ENCODE measurements at places on chromosomes 5 and 9.

DNA sequence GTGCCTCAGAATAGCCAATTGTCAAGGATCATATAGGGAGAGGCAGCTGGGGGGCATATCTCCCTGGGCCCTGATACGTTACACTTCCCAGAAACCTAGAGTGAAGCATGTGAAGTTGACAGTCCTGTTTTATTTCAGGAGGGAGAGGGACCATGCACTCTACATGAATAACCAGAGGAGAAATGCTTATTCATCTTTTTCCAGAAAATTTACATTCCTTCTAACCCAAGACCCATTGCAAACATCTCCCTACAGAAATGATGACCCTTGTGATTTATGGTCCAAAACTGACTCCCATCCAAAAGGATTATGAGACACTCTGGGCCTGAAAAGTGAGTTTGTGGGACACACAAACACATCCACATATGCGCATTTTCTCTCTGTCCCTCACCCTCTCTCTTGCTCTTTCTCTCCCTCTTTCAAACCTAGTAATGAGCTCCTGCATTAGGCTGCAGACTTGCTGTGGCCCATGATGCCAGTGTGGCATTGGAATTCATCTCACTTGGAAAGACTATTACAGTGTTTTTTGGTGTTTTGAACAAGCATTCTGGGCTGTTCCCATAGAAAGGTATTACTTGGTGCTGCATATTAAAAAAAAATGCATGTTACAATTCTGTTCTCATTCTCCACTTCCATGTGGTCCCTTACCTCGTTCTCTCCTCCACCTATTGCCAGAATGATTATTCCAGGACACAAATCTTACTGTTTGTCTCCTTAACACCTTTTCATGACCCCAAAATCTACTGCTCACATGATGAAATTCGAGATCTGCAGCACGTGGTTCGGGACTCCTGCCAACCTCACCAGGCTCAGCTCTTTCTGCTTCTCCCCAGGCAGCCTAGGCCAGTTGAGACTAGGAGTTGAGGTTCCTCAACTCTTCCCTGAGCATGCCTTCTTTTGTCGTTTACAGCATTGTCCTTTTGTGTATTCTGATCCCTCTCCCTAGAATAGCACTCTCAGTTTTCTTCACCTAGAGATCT, 451.3 kb upstream of the KLF4 start:
- DNase-seq = no peak

GRCh38 chr9:135728436-135729110, 26.6 kb downstream of the KCNT1 start:
- no peak for DNase-seq

DNA sequence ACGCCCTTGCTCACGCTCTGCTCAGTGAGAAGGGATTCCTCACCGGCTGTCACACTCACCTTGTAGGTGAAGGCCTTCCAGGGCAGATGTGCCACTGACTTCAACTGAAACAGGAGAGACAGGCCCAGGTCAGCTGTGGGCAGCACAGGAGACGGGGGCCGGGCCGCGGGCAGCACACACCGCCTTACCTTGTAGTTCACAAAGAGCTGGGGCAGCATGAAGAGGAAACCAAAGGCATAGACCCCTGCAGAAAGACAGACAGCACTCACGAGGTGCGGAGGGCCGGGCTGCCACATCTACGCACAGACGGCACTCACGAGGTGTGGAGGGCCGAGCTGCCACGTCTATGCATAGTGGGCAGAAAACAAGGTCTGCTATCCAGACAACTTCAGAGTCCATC, 23.3 kb downstream of the CLPTM1L start:
- no peak for DNase-seq

- DNase-seq = no peak
These were observed 1118.1 kb downstream of the TAF11L14 start for GRCh38 chr5:18752317-18752716.

DNA sequence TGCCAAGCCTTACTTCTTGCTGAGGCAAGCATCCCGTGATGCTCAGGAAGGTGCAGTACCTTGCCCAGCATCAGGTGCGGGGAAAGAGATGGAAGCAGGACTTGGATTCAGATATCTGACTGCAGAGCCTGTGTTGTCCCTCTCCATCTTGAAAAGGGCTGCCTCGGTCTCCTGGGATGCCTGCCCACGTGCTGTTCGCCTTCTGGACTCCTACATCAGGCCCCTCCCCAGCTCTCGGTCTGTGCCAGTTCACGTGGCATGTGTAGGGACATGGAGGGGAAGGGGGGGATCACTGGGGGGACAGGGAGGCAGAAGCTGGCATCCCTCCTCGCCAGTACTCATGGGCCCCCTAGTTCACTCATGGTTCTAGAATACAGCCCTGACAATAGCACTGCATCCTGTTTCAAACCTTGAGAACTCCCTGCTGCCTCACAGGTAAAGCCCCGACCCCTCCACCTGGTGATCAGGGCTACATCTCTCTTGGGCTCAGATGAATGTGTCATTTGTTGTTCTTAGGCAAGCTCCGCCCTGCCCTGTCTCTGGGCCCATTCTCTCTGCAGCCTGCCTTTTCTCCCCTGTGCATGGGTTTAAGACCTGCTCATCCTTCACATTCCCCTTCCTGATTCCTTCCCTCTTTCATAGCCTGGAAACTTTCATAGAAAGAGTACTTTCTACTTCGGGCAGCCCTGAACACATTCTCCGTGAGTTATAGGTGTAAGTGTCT, 38.9 kb upstream of the SLC25A51 start:
- no peak for DNase-seq

DNA sequence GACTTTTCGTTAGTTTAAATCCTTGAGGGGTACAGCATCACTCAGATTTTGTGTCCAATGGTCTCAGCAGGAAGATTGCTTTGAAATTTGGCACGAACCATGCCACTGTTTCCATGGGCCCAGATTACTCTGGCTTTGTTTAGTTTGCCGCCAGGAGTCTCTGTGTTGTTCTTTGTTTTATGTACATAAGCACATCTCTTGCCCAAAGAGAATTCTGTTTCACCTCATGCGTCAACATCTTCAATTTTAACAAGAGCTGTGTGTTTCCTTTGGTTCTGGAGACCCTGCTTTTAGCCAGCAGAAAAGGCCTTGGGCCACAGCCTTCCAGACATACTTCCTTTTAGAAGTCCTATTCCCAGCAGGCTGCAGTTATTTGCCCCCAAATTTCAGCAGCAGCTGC, 62.4 kb downstream of the TNPO1 start:
- DNase-seq = no peak

- peak; percentile 84 for DNase-seq
These were observed 43.9 kb upstream of the PRRC2B start for GRCh38 chr9:131349881-131350563.

DNA sequence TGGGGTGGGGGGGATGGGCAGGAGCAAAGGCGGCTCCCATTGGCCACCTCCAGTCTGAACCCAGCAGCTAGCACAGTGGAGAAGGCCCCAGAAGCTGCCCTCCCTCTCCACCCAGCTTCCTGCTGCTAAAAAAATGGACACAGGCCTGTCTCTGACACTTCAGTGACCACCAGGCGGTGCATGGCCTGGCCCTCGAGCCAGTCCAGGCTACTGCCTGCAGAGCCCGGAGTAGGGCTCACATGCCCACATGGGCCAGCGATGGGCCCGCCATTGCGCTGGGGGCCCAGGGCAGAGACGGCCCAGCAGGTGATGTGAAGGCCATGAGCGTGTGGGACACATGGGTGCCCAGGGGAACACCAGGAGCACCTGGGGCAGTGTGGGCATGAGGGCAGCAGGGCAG, 52.1 kb upstream of the NOTCH1 start:
- no peak for DNase-seq

DNA sequence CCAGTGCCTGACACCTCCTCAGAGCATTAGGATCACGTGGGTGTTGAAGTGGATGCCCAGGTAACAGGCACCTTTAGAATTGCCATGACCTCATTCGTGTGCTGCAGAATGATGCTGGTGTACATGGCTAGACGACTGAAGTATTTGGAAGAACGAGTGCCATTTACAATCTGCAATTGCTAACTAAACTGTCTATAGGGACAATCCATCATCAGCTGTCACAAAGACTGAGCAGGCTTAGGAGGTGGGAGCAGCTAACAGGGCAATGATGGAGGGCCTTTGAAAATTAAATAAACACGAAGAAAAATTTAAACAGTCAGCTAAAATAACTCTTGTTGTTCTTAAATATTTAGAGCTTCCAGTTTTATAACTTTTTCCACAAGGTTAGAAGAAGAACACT, 375.8 kb downstream of the GADD45G start:
- no peak for DNase-seq

GRCh38 chr5:59139695-59140094, 556.8 kb downstream of the RAB3C start:
- DNase-seq = no peak

DNA sequence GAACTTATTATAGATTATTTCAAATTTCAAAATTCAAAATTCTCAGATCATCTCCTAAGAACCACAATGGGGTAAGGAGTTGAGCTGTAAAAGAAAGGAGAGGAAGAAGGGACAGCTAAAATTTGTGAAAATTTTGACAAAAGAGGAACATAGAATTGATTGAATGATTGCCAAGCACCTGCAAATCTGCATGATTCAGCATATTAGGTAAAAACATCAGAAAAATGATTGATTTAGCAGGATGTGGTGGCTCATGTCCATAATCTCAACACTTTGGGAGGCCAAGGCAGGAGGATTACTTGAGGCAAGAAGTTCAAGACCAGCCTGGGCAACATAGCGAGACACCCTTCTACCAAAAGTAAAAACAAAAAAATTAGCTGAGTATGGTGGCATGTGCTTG, 14.3 kb downstream of the TMEM161B start:
- no peak for DNase-seq

GRCh38 chr9:109319626-109320241, 1.1 kb downstream of the EPB41L4B start:
- no peak for DNase-seq

DNA sequence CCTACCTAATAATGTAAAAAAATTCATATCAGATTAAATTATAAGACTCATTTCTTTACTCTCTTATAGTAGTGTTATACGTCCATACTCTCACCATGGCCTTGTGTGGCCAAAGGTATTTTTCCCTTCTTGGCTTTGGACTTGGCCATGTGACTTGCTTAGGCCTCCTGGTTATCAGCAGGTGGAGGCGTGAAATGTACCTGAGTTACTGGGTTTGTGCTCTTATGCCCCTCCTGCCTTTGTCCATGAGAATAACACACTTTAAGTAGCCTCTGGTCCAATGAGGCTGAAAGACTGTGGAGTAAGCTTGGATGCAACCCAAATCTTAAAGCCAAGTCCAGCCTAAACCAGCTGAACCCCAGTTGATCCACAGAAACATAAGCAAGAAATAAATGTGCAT, 68.7 kb downstream of the RETREG1 start:
- no peak for DNase-seq

GRCh38 chr9:18349530-18349929, 124.4 kb upstream of the ADAMTSL1 start:
- DNase-seq = no peak

DNA sequence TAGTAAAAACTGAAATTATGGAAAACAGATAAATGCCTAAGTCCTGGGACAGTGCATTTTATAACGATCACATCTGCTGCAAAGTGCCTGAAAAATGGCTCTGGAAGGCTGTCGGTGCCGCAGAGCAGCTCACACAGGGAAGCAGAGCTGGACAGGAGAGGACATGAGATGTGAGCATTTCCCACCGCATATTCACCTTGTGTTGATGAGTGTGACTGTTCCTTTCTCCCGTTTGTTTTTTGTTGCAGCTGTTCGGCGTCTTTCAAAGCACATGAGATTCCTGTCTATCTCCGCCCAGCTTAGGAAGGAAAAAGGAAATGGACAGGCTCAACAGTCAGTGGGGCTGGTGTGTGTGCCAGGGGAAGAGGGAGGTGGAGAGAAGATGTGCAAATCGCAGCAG, 164.9 kb upstream of the SEMA6A start:
- DNase-seq = no peak

DNA sequence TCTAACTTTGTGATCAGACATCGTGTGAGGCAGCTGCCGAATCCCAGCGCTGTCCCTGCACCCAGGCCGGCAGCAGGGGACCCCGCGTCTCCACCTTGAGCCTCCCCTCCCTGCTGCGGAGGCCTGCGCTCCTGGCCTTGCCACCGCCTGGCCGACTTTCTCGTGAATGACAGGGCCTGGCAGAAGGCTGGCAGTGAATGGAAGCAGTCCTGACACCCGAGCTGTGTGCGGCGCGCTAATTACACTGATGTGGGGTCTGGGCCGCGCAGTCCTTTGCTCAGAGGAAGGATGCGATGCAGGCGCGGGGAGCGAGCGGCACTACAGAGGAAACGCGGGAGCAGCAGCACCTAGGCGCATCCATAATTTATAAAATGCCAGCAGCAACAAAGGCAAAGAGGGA, 40.3 kb downstream of the POU4F3 start:
- DNase-seq = no peak

- no peak for DNase-seq
These were observed 704 bp upstream of the IL33 start for GRCh38 chr9:6214903-6215302.

GRCh38 chr9:77386187-77386586, 208.9 kb downstream of the VPS13A start:
- DNase-seq = no peak

DNA sequence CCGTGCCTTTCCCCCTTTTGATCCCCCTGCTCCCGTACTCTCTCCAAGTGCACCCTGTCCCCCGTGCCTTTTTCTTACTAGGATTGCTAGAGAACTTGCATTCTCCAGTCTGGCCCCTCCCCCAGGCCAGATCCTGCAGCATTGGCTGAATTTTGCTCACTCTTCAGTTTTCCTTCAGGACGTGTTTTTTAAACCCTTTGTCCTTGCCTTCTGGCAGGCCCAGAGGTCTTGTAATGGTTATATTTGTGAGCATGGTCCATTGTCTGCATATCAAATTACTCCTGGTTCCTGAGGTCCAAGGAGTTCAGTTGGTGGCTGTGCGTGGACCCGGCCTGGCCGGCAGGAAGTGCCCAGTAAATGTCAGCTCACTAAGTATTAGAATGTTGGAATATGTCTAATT, 606 bp downstream of the TBC1D13 start:
- no peak for DNase-seq

DNA sequence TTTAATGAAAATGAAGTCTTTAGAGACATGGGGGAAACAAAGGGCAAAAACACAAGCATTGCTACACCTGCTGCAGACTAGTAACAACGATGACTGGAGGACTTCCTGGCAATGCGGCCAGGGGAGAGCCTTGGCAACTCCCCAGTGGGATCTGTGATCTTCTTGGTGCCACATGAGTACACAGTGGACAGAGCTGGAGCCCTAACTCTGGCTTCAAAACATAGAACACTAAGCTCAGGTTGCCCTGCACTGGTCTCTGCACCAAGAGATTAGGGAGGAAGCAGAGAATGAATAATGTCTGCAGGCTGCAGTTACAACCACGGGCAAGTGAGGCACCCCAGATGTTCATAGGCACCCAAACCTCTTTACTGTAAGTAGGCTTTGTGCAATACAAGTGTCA, 91.1 kb downstream of the MRPS27 start:
- DNase-seq = no peak

GRCh38 chr9:133389025-133389557, 12.9 kb downstream of the STKLD1 start:
- DNase-seq = no peak

DNA sequence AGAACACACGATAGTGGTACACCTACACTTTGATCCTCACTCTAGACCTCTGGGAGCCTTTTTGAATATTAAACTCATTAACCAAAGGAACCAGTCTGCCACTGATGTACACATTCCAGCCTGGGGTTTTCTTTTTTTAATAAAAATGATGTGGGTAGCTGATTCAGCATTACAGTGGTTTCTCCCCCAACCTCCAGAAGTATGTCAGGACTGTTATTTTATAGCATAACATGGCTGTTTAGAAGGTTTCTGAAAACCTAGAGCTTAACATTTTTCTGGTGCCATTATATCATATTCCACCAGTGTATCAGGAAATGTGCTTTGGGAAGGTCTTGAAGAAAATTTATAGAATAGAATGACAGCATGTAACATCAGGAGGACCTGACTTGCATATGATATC, 540.9 kb upstream of the WWC1 start:
- no peak for DNase-seq

GRCh38 chr9:974996-975739, 1.3 kb upstream of the DMRT3 start:
- no peak for DNase-seq
